Fibroblast of villous mesenchyme (primary cell): ENCODE measurements at places on chromosomes 1 and 21. TPM values are rescaled to one million over a fixed set of nuclear protein-coding genes. Genes with fewer than 3 reads are reported as not detected.
A peak's percentile ranks its signal among the peaks of the same experiment; 100 is the strongest.

- peak; percentile 96 for DNase-seq
These were observed 16.0 kb downstream of the DHRS3 start for GRCh38 chr1:12601700-12602658.

MTF2 gene
- 20.9 and 31.1 TPM in 2 replicates for total RNA-seq

GRCh38 chr1:46681333-46682034 is 9.8 kb downstream of the TEX38 start:
- DNase-seq, result no peak

PIK3R3 gene
- 10.3 and 14.2 TPM in 2 replicates for total RNA-seq

GRCh38 chr1:26750428-26750827 is 37.3 kb upstream of the PIGV start:
- DNase-seq, result no peak

FAM151A gene
- not detected in 2 replicates for total RNA-seq

DNA sequence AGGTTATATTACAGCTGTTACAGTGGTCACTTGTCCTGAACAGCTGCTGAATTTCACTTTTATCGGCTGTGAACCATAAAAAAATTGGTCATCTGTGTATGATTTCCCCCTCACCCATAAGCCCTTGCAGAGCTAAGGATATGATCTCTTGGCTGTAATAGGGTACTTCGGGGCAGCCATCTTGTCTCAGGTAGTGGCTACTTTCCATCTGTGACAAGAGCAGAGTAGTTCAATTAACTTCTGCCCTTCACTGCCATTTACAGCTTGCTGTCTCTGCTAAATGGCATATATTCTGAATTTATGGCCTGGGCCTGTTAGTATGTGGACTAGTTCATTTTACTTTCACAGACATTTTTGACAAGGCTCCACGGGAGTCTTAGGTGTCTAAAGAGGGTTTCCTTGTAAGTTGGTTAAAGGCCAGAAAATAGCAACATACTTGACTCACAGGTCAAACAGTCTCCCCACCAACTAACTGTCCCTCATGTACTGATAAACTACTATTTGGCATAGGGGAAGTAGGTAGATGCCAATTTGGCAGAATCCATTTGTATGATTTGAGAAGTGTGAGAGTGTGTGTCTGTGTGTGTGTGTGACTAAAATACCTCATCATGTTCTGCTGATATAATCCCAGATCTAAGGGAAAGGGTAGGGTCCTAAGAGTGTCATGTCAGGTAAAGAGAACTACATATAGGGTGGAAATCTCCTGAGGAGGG is 151.6 kb downstream of the KCTD3 start:
- DNase-seq, result no peak
